HL-60 (cell line): ENCODE measurements at places on chromosomes 4 and X.

DNA sequence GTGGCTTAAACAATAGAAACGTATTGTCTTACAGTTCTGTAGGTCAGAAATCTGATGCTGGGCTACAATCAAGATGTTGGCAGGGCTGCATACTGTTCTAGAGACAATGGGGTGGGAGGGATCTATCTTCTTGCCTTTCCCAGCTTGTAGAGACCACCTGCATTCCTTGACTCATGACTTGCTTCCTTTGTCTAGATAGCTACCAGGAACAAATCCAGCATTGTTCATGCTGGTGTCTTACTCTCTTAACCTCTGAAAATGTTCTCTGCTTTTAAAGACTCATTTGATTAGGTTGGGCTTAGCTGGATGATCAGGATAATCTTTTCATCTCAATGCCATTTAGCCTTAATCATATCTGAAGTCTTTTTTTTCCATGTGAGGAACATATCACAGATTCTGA, 169.0 kb downstream of the ZNF330 start:
- no peak for DNase-seq

DNA sequence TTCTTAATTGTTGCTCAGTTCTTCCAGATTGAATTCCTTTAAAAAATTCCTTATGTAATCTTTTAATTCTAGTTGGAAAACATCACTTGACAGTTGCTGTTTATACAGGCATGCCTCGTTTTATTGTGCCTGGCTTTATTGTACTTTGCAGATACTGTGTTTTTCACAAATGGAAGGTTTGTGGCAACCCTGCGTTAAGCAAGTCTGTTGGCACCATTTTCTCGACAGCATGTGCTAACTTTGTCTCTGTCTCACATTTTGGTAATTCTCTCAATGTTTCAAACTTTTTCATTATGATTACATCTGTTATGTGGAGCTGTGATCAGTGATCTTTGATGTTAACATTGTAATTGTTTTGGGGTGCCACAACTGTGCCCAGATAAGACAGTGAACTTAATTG, 33.4 kb downstream of the ZCCHC12 start:
- no peak for DNase-seq

DNA sequence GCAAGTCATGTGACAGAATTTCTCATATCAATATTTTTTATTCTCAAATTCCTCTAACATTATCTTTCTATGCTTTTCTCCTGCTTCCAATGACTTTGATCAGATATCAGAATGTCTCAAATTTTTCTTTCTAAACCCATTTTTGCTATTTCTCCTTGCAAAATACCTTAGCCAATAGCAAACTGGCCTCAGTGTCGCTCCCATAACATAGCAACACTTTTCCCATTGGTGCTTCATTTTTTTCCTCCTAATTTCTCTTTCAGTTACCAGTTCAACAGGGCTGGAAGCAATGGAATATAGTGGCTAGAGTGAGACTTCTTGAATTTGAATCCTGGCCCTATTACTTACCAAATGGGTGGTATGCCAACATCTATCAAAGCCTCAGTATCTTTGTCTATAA, 1091.6 kb downstream of the C4orf33 start:
- DNase-seq, result no peak

DNA sequence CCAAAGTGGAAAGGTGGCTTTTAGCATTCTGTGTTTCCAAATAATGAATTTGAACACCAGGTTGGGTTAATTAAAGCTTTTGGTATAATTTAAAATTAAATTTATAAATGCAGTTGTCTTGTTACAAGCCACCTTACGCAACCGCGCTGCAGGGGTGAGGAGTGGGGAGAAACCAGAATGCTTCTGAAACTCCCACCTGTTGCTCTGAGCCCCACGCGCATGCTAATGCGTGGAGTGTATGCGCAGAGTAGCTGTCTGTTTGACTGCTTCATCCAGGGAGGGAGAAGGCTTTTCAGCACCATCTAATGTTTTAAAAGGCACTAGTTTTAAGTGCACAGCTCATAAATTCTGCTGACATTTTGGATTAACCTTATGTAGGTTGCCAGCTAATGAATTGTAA, 12.5 kb downstream of the OGT start:
- DNase-seq, result no peak

DNA sequence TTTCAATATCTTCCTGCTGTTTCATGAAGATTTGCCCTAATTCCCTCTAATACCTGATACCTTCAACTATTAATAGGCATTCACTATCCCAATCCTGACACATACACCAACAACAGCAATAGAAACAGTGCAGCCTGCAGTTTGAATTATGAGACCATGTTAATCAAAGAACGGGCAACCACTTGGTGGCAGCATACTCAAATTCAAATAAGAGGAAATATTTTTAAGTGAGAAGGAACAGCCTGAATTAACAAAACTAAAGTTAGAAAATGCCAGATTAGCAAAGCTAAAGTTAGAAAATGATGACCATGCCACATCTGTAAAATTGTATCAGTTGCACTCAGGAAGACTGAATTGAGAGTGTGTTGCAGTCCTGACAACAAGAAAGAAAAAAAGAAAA, 204.9 kb downstream of the SMARCA1 start:
- no peak for DNase-seq

DNA sequence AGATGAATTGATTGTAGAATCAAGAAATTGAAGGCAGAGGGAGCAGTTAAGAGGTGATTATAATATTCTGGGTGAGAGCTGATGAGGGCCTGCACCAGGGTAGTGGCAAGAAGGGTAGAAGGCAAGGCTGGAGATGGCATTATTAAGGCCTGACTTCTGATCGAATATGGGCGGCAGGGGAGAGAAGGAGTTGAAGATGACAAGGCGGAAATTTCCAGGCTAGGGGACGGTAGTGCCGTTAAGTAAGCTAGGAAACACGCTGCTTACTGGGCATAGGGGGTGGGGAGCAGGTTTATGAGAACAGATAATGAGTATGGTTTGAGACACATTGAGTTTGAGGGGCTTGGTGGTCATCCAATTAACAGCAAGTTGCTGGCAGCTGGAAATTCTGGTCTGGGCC, 19.5 kb downstream of the BCORL1 start:
- no peak for DNase-seq

GRCh38 chr4:88697141-88697540, 488 bp downstream of the NAP1L5 start:
- DNase-seq, result no peak

DNA sequence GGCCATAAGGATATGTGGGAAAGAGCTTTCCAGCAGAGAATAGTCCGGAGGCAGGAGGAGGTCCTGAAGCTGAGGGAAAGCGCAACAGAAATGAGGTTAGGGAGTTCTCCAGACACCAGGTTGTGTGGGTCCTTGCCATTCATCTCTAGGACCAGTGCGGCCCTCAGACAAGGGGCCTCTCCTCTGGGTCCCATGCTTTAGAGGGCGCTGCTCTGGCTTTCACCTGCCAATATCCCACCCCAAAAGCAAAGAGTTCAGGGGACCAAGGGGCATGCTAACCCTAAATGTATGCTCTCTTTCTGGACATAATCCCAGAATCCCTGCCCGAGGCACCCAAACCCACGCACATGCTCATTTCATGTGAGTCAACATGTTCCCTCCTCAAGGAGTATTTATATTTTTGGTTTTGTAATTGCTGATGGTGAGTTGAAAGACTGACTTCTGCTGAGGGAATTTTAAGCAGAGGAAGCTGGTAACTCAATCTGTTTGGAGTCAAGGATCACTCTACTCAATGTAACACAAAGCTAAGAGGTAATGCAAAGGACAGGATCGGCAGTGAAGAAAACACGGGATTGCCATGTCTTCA, 14.8 kb downstream of the RPL34 start:
- no peak for DNase-seq

GRCh38 chr4:3529363-3529762, 2.9 kb downstream of the LRPAP1 start:
- peak; percentile 77 for DNase-seq
